Activated CD4-positive, CD25-positive, alpha-beta regulatory T cell treated with anti-CD3 and anti-CD28 coated beads, Interleukin-2, amount 50 U/mL, for 72 hours (primary cell): ENCODE measurements at places on chromosomes 3 and 15.

DNA sequence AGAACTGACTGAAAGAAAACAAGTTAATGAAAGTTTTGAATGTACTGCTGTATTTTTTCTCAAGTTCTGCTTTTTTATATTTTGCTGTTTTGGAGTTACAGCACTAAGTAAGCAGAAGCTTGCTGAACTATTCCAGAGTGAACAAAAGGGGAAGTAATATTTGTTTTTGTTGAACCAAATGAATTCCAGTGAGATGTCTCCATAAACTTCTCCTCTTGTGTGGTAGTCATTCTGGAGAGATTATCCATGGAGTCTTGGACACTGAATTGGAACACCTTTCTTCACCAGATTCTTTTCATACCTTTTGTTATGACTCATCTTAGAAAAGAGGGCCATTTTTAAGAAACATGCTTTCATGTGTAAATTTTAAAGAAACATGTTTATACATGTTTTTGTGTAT lies 8.8 kb downstream of the ANKUB1 start:
- DNase-seq, result no peak

DNA sequence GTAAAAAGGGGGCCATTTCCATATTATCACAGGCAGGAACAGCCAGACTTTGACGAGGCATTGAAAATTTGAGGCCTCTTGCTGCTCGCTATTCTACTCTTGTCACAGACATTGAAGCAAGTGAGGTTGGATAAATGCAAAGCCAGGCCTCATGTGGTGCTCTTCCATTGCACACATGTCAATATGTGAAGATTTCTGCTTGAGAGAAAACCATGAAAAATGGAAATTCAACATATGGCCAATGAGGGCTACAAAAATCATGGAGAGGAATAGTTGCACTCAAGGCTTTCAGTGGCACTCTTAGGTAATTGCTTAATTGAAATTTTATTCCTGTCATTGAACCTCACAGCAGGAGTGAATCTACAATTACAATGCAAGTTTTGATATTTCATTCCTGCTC lies 185.6 kb upstream of the MBNL1 start:
- DNase-seq, result no peak

DNA sequence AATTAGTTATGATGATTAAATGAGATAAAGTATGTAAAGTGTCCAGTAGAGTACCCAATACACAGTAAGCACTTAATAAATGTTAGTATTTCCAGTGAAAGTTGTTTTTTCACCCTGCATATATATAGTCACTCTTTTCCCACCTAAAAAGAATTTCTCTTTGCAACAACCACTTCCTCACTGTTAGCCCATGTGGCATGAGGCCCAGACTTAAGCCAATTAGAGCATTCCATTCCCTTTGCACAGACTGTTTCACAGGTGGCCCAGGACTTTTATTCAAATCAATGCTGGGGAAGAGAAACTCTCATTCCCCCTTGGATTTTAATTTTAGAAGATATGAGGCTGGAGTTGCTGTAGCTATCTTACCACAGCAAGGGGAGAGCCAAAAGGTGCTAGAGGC lies 3.7 kb downstream of the IFT80 start:
- no peak for DNase-seq

GRCh38 chr3:52870471-52870870 lies 26.9 kb downstream of the STIMATE start:
- DNase-seq, result no peak

DNA sequence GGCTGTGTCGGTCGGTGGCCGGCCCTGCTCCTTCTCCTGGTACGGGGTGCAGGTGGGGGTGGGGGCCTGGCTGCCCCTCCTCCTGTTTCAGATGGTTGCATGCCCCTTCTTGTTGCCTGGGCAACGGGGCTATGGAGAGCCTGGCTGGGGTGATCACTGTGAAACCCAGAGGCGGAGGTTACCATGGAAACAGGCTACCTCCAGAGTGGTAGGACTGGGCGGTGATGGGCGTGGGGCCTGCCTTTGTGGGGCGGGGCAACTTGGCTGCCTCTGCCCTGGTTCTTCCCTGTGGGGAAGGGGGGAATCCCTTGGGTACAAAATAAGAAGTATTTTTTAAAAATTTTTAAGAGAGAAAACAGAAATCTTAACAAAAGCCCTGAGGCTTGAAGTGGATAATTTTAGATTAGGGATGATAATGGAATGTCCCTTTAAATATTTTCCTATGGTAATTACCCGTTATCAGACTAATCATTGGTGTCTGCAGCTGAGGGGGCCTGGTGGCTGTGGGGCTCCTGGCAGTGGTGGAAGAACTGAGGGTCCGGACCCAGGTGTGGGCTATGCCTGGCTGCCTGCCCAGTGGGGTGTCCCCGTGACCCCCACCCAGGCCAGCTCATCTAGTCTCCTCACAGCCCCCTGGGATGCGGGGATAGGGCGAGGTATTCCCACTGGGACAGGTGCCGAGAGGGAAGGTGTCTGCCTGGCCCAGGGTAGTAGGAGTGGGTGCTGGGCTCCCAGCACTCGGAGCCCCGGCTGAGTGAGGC lies 32.5 kb downstream of the PLXNA1 start:
- DNase-seq, result no peak

DNA sequence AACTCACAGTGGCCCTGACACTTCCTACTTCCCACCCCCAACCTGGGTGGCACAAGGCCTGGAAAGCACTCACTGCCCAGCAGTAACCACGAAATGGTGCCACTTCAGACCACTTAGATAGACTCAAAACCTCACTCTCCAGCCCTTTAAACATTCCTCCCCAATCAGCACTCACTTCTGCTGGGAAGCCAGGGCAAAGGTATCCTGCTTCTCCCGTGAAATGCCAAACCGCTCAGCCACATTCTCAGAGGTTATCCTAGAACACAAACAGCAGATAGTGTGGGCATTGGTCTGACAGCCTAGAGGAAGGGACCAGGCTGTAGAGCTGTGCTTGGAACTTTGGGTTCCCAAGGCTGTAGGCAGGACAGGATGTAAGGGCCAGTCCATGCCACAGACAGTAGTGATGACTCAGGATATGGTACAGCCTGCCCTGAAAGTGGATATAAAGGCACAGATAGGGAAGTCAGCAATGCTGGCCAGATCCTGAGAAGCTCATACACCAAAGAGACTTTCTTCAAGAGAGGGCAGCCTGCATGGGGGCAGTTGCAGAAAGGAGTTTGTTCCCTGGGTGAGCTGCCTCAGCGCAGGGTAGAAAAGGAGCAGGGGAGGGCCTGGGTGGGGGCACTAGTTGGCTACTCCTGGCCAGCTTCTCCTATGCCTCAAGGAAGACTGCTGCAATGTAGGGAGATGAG lies 9.2 kb downstream of the ACAA1 start:
- DNase-seq, result peak; percentile 3

DNA sequence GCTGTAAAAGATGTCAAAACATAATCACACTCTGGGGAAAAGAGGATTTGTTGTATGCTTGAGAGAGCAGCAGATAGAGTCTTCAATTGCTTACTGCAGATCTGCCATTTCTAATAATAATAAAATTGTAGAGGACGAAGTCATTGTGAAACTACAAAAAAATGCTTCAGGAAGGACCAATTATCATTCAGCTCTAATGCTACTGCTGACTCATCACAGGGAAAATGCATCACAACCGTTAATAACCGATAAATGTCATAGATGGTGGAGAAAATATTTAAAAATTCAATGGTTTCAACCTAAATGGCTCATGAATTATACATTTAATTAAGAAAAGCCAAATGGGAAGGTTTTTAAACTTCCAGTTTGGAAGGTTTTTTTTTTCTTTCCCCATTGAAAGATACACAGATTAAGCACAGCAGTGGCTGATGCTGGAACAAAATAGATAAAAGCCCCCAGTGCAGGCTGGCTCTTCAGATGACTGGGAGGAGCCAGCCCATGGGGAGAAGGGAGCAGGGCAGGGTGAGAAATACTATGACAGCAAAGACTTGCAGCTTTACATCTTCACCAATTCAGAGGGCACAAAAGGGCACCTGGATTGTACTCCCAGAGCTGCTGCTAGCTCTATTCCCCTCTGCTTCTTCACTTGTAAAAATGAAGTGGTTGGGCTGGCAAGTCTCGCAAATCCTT lies 196.1 kb downstream of the CNTN6 start:
- DNase-seq, result no peak

GRCh38 chr3:48088056-48088748 lies 72.0 kb upstream of the MAP4 start:
- DNase-seq, result no peak

GRCh38 chr3:59212128-59212779 lies 162.4 kb upstream of the CFAP20DC start:
- no peak for DNase-seq

DNA sequence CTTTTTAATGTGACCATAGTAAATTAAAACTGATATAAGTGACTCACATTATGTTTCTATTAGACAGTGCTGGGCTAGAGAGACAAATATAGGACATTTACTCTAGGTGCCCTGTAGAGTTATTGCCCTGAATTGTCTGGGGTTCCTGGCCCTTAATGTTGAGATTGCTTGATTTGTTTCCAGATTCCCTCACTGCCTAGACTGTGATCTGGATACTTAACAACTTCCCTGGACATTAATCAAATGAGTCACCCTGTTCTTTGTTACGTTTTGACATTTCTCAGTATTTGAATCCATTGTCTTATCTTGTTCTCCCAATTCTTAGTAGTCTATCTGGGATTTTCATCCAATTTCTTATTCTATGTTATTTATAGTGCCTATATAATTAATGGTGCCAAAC lies 65.8 kb downstream of the DTWD1 start:
- DNase-seq, result no peak
